NCI-H2171 (cell line): ENCODE measurements at places on chromosomes 4 and X.

DNA sequence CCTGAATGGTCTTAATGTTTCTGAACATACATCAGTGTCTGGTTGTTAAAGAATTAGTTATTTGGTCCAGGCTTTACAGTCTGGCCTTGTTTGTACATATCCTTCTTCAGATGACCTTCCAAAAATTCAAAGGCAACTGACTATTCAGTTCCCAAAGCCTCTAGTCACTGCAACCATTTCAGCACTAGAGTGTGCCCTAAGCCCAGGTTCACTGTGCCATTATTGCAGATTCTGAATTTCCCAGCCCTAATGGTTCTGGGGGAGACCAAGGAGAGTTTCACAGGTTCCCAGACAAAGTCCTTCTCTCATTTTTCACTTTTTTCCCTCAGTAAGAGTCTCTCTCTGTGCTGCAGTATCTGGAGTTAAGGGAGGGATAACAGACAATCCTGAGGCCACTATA is 235.8 kb downstream of the TRAM1L1 start:
- no peak for DNase-seq

DNA sequence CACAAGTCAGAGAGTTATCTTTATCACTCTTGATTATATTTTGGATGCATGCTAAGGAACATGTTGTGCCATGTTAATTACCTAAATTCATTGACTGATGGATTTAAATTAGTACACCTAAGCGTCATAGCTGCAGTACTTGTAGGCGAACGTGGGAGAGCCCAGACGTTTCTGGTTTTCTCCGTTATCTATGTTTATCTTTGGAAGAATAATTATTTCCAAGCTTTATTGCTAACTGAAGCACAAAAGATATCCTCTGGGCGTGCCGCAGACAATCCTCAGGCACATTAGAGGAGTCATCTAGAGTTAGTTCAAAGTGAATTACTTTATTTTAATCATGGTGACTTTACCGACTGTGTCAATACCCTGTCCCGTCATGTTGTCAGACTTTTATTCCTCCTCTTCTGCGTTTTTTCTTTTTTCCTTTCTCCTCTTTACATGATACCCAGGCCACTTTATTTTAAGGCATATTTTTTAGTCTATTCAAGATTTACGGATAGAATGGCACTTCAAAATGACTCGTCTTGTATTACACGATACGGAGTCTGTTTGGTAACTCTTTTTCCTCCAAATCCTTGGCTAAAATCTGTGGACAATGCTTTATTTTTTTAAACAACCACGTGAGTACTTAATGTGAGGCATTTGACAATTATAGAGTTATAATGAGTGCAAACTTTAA is 632.0 kb upstream of the TENM3 start:
- no peak for DNase-seq

DNA sequence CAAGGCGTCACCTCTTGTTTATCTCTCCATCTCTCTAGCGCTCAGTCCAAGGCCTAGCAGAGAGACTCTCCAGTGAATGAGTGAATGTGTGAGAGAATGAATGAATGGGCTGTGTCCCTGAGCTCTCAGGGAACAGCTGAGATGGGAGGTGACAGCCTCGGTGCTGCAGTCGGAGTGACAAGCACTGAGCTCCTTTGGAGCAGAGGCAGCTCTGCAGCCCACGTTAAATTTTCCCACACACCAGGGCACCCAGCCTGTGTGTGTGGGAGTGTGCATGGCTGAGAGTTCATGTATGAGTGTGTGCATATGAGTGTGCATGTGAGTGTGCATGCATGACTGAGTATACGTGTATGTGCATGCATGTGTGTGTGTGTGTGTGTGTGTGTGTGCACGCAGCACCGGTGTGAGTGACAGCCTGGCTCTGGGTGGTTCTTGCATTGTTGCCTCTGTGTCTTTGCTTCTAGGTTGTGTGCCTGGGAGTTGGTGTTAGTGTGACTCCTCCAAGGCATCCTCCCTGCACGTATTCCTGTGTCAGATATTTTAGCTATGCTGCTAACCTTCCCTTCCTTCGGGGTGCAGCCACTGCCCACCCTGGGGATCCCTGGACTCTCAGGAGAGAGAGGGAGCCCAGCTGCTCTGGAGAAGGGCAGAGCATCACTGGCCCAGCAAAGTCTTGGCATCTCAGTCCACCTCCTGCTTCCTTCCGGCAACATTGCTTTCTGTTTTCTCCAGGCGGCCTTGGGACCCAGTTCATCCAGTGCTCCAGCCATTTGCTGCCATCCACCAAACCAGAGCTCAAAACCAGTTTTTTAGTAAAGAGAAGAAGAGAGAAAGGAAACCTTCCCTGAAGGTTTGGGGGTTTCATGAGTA is 98.6 kb downstream of the PPP2R2C start:
- no peak for DNase-seq

DNA sequence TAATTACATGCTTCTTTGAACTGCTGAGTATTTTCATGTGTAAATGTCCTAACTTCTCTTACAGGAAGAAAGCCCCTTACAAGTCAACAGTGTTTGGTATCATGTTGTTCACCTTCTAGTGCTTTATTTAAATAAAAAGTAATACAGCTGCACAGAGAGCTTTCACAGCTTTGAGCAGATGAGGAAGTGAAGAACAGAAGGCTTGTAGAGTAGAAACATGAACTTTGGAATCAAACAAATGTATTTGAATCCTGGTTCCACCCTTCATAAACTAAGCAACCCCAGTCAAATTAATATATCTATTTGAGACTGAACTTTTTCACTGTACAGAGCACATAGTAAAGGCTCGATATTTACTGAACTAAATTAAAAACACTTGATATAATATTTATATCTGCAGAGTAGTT is 120.5 kb downstream of the CAMK2D start:
- DNase-seq = no peak

DNA sequence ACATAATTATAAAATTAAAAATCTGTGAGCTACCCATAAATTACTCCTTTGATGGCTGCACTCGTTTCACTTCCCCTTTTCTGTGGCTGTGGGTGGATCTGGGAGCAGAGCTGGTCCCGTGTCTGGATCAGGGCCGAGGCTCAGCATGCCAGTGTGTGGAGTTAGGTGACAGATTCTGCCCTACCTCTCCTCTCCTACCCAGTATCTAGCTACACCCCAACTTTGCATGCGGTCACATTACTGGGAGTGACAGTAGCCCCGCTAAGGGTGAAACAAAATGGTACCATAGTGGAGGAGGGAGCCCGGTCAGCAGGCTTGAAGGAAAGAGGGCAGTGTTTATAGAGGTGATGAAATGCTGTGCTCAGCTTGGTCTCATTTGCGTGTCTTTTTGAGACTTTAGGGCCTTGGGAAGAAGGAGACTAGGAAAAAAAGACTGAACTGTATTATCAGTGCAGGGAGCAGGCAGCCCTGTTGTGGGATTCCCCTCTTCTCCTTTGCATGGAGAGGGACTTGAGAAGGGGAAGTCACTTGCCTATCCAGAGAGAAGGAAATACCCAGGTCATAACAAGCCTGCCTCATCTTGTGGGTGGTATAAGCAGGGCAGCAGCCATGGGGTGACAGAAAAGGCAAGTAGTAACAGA is 48.4 kb downstream of the ARHGAP10 start:
- no peak for DNase-seq

GRCh38 chr4:108135549-108136209 is 33.1 kb downstream of the LEF1 start:
- no peak for DNase-seq

- no peak for DNase-seq
Observed at GRCh38 chr4:153683763-153684181, 308 bp upstream of the TLR2 start.

- peak; percentile 69 for DNase-seq
Observed at GRCh38 chrX:10071451-10072144, 85.2 kb upstream of the CLCN4 start.

DNA sequence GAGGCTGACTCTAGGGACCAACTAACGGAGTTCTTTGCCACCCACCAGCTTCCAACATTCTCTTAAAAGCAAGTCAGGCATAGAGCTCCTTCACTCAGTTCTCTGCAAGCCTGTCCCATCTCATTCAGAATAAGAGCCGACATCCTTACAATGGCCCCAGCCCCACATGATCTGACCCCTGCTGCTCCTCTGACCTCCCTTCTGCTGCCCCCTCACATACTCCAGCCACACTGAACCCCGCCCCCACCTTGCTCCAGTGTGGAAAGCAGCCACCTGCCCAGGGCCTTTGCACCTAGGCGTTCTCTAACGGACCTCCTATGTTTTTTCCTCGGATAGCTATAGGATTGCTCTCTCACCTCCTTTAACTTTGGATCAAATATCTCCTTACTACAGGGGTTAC is 143.2 kb upstream of the ETNPPL start:
- no peak for DNase-seq

GRCh38 chr4:7462509-7462971 is 27.8 kb upstream of the PSAPL1 start:
- no peak for DNase-seq

GRCh38 chrX:134369576-134369975 is 90.4 kb upstream of the HPRT1 start:
- no peak for DNase-seq

- no peak for DNase-seq
Observed at GRCh38 chrX:148691456-148691855, 191.0 kb downstream of the AFF2 start.

- no peak for DNase-seq
Observed at GRCh38 chr4:159410076-159410777, 307.3 kb downstream of the RAPGEF2 start.

DNA sequence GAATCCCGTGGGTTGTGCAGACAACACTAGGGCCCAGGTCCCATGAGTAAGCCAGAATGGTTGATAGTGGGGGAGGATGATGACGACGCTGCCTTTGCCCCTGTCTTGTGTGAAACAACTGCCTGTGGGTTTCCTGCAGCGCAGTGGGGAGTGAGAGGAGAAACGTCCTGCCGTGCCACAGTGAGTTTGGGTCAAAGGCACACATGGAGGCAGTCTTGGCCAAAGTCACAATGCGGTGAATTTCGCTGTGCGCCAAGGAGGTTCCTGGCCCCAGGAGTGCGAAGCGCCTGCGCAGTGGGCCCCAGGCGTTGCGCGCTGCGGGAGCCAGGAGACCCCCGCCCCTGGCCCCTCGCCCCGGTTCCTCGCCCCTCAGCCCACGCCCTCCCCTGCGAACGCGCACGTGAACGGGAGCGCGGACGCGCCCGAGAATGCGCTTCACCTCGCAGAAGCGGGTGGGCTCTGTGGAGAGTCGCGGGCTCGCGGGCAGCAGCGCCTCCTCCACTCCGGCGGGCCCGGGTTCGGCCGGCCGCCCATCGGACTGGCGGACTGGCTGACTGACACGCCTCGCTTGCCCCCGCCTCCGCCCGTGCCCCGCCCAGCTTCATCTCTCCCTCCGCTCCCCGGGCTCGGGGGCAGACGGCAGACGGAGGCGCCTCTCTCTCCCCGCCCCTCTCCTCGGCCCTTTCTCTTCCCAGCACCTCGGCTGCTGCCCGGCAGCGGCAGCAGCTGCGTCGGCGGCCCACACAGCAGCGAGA is at the start of gene NUDT10:
NUDT10 (plus strand) TSS at position 635 of the 755 bp plus-strand sequence. CDS start 144 bp downstream, outside the sequence.
- no peak for DNase-seq

DNA sequence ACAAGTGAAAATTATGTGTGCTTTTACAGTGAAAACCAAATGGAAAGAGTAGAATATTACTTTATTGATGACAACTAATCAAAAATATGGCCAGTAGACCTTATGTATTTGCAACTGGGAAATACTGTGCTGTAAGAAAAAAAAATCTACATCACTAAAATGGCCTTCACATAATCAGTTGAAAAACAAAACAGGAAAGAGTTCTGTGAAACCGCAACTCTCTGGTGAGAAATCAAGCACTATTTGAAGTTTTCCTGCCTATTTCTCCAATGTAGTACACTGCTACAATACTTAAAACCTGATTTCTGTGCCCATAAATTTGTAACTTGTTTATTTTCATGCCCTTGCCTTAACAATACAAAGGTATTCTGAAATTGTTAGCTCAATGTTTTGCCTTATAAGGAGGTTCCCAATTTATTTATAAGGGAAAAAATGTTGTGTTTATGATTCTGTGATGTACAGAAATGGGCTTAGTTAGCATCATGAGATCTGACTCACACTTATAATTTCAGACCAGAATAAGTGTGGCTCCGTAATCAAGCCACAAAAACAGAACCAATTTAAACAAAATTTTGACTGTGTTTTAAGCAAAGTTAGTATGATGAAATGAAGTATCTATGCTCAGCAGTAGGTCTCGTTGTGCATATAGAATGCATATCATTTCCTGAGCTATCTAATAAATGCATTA is 147.1 kb downstream of the FAT4 start:
- no peak for DNase-seq

- DNase-seq = no peak
Observed at GRCh38 chr4:64157397-64157796, 251.9 kb downstream of the TECRL start.

- DNase-seq = no peak
Observed at GRCh38 chrX:153342762-153343558, 9.0 kb downstream of the ZNF275 start.

DNA sequence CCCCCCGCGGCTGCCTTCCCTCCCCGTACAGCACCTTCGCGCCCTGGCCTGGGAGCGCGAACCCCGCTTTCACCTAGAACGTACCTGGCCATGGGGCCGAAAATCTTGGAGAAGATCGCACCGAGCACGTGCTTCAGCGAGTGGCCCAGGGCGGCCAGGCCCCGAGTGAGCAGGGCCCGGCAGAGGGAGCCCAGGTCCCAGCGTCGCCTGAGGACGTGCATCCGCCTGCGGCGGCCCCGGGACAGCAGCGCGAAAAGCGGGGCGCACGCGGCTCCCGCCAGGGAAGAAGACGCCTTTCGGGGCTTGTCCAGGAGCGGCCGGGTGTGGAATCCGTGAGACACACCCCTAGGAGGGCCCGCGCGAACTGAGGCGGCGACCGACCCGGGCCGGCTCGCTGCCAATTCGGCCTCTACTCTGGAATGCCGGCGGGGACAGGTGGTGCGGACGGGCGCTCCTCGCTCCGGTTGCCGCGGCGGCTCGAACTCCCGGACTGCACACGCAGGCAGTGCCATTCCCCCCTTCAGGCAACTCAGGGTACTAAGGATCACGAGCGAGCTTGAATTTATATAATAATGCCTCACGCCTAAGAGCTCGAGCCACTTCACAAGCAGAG is at the start of gene HS6ST2:
HS6ST2 (minus strand) TSS at position 539 of the 613 bp plus-strand sequence.
- DNase-seq = peak; percentile 34

DNA sequence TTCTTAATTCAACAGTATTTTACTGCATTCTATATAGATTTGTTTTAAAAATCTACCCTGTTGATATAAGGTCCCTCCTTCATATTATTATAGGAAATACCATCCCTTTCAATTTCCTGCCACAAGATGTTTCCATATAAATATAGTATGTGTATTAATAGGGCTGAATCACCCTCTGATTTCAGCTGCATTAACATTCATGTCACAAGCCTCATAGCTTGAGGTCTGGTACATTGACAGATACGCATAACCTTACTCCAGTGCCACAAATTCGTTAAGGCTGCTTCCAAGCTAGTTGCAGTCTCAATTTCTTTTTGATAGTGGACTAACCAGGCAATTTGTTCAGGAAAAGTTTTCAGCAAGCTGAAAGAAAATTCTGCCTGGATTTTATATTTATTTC is 128.4 kb downstream of the KLHL34 start:
- DNase-seq = no peak

DNA sequence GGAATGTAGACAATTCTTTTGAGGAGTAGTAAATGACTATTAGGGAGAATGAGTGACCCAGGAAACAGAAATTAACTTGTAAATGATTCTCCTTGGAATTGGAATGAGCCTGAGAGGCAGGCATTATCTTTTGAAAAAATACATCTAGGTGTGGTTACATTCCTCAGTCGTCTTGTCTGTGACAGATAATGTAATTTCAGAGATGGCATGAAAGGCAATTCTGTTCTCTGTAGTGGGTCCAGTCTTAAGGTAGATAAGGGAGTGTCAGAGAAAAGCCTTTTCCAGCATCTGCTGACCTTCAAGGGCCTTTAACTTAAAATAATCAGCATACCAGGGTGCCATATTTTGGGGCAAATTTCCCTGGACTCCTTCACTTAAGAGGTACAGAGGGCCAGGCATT is 35.1 kb downstream of the HERC6 start:
- no peak for DNase-seq
